Fibroblast of gingiva (primary cell): ENCODE measurements at places on chromosomes 5 and 9.

- DNase-seq: no peak
These were observed 439.3 kb upstream of the CTNND2 start for GRCh38 chr5:12343558-12343957.

GRCh38 chr5:170843870-170844269 is 17.9 kb upstream of the RANBP17 start:
- no peak for DNase-seq

GRCh38 chr5:148838357-148838756 is 11.9 kb downstream of the ADRB2 start:
- DNase-seq: no peak

GRCh38 chr5:64628901-64629300 is 61.4 kb upstream of the SHISAL2B start:
- no peak for DNase-seq

GRCh38 chr9:124285903-124286291 is 28.1 kb downstream of the NEK6 start:
- peak; percentile 97 for DNase-seq

DNA sequence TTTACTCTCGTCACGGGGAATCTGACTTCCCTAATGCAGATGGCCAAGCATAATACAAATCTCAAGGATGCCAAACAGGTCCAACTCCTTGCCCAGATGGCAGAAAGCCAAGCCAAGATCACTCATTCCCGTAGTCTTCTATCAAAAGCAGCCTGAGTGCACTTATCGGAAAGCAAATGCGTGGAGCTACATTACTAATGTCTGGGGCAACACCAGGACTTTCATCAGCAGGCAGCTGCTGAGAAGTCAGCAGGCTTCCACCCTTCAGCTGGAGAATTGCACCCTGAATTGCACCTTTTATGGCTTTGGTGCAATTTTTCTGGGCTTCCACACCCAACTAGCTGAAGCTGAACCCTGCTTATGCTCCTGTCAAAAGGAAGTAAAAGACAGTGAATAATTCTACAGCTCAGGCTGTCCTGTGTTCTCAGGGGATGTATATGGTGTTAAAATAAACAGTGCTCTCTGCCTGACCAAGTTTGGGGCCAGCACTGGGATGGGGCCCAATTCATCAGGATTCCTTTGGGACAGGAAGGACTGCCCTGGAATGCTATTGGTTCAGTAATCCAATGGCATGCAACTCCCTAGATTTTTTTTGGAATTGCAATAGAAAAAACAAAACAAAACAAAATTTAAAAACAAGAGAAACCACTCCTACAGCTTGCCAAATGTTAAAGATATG is 92.6 kb downstream of the DPYSL3 start:
- DNase-seq: peak; percentile 97

DNA sequence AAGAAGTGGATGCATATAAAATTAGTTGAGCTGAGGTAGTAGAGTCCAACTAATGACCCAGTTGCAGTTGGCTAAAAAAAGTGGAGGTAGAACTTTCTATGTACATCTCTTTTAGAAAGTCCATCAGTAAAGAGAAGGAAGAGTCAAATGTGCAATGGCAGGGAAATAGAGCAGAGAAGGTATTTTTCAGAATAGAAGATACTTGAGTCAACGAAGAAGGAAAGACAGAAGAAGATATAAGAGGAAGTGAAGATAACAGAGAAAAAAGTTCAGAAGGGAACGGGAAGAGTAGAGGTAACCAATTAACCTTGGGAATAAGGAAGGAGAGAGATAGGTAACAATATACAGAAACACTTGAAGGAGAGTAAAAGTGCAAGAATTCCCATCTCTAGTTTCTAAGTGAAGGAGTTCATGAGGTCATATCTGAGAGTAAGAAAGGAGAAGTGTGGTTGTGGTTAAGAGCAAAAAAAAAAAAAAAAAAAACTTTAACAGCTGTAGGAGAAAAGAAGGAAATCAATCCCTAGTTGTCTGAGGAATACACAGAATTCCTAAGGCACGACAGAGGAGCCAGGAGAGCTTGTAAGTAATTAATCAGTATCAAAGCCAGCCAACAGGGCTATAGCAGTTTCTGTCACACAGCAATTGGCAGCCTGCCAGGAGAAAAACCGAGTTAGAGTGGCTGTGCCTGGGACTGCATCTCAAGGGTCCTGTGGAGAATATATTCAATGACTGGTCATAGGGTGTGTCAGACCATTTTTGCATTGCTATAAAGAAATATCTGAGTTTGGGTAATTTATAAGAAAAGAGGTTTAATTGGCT is 61.0 kb downstream of the ARL15 start:
- DNase-seq: no peak

GRCh38 chr9:14212697-14213420 is 101.1 kb downstream of the NFIB start:
- DNase-seq: no peak

GRCh38 chr5:159489779-159490178 is 159.5 kb upstream of the IL12B start:
- DNase-seq: no peak

GRCh38 chr5:163534492-163535094 is 29.2 kb downstream of the MAT2B start:
- no peak for DNase-seq

DNA sequence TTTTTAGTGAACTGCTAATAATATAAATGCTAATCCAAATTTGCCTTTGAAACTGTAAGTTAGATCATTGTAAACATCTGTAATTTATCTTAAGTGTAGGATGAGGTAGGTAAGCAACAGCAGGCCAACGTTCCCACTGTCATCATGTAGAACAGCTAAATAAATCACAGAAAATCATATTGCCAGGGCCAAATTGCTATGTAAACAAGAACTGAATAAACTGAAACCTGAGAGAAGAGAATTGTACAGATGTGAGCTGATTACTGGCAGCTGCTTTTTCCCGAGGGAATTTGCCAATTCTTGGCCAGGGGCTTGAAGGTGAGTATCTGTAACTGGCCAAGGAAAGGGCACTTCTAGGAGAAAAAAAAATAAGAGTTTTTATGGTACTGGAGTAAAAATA is 97.6 kb downstream of the CDH10 start:
- no peak for DNase-seq

DNA sequence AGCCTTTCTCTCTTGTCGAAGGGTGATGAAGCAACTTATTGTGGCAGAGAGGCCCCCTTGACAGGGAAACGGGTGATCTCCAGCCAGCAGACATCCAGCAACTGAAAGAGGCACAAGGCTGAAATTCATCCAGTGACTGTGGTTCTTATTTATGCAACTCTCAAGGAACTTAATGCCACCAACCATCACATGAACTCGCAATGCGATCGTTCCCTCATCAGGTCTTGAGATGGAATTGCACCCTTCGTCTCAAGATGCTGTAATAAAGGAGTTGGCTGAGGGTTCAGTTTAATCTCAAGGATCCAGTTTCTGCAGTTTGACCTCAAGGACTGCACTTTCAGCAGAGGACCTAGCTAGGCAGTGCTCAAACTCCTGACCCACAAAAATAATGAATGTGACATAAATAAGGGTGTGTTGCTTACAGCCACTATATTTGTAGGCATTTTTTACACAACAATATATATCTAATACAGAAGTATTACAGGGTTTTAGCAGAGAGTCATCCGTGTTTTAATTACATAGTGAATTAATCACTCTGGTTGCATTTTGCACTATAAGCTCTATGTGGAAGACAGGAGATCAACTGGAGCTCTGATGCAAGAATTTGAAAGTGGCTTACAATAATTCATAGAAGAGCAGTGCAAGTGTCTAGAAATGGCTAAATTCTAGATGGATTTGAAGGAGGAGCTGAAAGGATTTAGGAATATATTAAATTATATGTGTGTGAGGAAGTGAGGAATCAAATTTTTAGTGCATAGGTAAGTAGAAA is 957.8 kb upstream of the CTNND2 start:
- DNase-seq: no peak

GRCh38 chr5:175386526-175386925 is 57.5 kb downstream of the DRD1 start:
- no peak for DNase-seq

DNA sequence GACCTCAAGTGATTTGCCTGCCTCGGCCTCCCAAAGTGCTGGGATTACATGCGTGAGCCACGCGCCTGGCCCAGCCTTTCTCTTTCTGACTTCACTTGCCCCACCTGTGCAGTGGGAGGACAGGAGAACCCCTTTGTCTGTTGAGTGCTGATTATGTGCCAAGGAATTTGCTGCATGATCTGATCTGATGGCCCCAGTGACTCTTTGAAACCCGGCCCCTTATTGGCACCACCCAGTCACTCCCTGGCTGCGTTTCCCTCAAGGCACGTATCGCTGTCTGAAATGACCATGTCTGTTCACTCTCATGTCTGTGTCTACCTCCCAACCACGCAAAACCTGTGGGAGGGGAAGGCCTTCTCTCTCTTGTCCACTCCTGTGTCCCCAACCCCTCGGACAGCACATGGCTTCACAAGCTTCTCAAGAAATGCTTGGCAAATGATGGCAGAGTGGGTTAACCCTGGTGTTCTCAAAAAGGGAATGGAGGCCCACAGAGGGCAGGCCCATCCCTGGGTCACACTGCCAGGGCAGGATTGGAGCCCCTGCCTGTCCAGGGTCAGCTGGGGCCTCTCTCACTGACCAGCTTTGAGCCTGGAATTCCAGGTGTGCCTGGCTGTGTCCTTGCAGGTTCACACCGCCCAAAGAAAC is 21.9 kb downstream of the NEK6 start:
- DNase-seq: no peak

DNA sequence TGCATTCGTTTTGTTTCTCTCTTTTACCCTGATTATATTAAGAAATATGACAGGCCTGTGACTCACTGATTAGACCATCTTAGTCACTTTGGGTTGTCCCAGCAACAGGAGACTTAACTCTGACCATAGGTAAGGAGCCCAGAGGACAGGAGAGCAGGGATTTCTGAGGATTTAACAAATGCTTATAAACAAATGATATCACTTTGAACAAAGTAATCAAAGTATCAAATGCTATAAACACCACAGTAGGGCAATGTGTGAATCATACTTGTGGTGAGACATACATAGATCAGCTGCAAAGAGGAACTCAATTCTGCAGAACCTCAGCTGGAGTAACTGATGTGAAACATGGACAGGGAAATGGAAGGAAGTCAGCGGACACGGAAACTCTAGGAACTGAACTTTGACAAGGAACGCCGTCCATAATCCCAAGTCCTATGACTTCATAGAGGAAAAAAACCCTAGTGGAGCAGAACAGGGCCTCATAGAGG is 190.6 kb upstream of the MSX2 start:
- DNase-seq: peak; percentile 49

DNA sequence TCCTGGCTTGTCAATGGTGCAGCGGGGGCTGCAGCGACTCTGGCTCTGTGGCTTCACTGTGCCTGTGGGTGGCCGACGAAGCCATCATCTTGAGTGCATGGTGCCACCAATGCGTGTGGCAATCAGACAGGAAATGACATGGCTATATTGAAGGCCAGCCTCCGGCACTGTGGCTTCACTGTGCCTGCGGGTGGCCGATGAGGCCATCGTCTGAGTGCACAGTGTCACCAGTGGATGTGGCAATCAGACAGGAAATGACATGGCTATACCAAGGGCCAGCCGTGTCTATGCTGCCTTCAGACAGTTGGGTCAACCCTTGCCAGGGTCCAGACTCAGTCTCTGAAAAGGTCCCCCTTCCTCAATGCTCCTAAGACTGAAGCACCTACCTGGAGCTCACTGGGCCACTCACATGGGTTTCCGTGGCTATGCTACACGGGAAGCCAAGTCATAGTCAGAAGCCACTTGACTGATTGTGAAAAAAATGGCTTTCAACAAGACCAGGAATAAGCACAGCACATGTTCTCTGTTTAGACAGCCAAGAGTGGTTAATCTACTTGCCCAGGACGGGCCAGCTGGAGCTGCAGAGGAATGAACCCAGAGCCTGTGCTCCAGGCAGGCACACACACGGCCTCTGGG is 67.5 kb upstream of the S1PR3 start:
- DNase-seq: no peak

GRCh38 chr9:95989297-95989696 is 113.8 kb downstream of the ERCC6L2 start:
- peak; percentile 73 for DNase-seq

DNA sequence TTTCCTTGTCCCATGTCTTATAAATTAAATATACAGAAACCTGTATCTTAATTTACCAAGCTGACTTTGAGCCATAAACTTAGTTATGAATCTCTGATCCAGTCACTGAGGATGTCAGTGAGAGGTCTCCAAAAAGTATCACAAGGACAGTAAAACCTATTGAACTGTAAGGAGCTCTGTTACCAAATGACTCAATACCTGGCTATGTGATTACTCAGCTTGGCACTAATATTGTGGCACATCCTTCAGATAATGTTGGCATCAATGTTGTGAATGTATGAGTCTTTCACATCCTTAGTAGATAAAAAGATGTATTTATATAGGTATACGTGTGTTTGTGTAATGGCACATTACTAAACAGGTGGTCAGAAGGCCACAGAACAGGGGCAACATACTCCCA is 18.0 kb upstream of the CAPSL start:
- DNase-seq: no peak

GRCh38 chr9:94800424-94801117 is 74.1 kb downstream of the AOPEP start:
- DNase-seq: no peak

DNA sequence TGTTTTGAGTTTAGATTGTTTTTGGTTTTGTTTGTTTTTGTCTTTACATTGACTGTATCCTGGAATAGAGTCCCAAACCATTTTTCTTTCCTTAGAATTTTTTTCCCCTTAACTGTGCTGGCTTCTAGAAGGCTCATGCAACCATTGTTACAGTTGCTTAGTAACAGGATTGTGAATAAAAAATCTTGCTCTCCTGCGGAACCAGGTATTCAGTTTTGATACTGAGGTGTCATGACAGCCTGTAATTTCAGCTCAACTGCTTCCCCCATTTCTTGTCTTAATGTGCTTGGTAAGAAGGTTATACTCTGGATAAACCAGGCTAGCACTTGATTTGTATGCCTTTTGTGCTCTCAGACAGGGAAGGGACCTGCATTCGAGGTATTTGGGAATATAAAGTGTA is 42.1 kb downstream of the FOCAD start:
- no peak for DNase-seq

DNA sequence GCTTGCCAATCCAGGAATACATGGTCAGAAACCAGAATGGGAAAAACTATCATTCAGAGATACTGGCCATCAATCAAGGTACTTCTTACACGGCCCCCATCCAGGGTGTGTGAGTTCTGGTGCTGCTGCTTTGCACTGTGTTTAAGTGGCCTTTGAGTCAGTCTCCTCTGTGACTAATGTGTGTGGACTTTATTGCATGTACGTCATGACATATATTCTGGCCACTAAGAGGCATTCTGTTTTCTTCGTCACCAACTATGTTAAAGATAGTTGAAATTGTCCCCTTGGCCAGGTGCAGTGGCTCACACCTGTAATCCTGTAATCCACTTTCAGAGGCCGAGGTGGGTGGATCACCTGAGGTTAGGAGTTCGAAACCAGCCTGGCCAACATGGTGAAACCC is 8.5 kb downstream of the EXOSC3 start:
- peak; percentile 15 for DNase-seq

- no peak for DNase-seq
These were observed 254.5 kb downstream of the PBX3 start for GRCh38 chr9:126001581-126002225.

- no peak for DNase-seq
These were observed 365.1 kb upstream of the CCNH start for GRCh38 chr5:87777877-87778276.
